ENCODE measurements at places on chromosomes 4 and X. TPM values are rescaled to one million over a fixed set of nuclear protein-coding genes. Genes with fewer than 3 reads are reported as not detected.

FAT1 gene
- 48.3 TPM for total RNA-seq

UCP1 gene
- not detected for total RNA-seq

MAGEB1 gene
- total RNA-seq = not detected

NXF2 gene
- not detected for total RNA-seq

GAGE12J gene
- total RNA-seq = not detected

SPANXB1 gene
- total RNA-seq = not detected

MID2 gene
- total RNA-seq = 13.6 TPM

JAKMIP1 gene
- 1.00 TPM for total RNA-seq

TREX2 gene
- 7.3 TPM for total RNA-seq

DNA sequence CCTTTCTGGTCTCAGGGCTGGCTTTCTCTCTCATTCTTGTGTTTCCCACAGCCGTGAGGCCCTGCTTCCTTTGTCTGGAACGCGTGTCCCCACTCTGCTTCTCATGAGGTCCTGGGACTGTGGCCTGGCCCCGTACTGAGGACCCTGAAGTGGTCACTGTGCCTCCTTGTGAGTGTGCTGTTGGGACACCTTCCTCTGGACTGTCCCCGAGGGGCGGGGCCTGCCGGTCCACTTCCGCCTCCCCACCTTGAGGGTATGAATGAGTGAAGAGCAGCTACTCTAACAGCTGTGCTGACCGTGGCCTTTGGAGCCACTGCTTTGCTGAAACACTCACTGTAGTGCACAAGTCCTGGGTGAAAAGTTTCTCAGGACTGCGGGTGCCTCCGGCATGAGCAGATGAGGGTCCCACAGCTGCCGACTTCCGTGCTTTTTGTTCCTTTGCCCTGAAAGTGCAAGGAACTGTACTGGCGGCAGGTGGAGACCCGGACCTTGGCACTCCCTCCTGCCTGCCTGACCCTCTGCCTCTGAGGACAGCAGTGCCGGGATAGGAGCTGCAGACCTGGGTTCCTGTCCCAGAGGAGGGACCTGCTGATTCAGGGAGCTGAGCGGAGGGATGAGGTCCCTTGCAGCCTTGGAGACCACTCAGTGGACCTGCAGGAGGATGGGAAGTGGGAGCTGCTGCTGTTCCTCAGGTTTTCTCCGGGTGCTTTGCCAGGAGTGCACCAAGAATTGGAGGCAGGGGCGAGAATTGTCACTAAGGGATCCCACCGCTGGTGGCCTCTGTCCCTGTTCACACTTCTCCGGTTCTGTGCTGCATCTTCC, 38.0 kb downstream of the HTT-AS start:
- peak; percentile 60 for DNase-seq

GRCh38 chrX:74325130-74326059, 21.4 kb downstream of the ZCCHC13 start:
- no peak for DNase-seq

DNA sequence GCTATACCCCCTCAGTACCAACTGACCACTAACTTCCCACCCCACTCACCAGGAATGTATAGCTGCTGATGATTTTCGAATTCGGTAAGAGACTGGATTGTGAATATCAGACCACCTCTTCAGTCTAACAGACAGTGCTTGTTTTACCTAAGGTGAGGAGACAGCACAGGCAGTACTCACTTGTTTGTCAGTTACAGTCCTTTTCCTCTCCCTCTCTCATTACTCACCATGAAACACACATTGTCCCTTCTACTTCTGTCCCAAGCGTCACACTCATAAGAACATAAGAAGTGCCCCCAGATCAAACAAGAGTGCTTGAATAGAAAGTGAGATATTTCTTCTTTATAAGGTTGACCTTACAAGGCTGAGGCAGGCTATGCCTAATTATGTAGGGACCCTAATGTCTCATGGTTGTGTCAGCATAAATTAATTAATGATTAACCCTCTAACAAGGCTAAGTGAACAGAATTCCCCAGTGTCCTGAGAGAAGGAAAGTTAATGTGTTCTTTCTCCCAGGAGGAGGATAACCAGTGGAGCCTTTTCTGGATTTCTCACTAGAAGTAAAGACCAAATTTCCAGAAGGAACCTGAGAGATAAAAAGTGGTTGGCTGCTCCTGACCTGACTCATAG, 32.2 kb downstream of the ZCCHC12 start:
- DNase-seq = no peak

DNA sequence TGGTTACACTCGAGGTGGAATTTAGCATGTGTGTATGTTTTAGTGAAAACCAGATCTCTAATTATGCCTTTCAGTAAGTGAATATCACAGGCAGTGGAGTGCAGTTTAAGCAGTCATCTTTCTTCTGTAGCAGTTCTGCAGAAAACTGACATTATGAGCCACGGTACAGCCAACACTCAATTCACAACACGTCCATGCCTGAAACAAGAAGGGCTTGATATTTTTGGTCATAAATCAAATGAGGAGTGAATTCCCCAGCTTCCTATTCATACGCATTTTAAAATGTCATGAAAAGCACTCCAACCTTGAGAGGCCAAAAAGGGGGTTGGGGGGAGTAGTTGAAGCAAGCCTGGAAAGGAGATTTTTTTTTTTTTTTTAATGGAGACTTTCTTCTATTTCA, 316.7 kb downstream of the ARHGAP10 start:
- DNase-seq = no peak

DNA sequence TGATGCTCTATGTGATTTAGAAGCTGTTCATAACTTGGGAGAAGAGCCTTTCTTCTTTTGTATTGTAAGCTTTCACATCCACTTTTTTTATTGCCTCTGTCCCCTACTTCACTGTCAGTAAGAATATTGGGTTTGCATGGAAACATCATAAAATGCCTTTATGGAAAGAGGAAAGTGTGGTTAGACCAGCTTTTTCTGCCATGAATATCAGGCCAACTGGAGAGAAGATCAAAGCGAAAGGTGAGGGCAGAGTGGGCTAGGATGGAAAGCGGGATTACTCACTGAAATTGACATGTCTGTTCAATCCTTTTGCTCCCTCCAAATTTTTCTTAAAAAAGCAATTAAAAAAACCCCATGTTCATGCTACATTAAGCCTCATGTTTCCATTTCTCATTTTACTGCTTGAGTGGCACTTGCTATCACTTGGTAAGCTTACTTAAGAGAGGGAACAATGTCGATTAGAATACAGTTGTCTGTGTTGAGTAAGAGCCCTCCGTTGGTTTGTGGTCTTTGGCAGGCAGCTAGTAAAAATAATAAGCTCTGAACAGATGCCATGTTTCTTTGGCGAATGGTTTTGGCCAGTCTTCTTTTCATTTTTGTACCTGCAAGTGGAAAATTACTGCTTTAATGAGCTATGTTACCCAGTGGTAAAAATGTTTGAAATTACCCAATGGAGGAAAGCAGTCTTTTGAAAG, 35.9 kb downstream of the SUPT20HL1 start:
- DNase-seq = no peak

DNA sequence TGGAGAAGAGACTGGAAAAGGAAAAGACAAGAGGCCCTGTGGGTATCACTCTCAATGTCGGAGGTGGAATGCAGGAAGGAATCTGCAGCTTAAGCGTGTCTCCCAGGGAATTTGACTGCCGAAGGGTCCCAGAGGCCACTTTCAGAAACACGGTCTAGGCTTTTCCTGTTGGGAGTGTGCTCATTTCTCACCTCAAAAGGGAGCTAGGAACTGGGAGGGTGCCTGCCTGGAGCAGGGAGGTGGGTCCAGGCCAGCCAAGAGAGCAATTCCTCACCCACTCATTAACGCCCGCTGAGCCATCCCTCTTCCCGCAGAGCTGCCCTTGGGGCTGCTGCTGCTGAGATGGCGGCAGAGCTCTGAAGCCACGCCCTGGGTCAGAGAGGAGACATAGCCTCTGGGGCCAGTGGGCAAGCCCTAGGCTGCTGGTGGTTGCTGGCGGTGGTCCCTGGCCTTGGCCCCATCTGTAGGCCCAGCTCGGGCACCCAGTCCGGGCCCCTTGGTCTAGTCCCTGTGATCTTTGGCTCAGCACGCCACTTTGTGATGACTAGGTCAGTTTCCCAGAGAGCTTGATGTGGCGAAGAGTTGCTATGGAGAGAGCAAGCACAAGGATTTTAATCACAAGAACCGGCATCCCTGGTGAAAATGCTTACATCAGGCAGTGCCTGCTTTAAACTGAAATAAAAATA, 4.1 kb downstream of the ZNF185 start:
- no peak for DNase-seq

DNA sequence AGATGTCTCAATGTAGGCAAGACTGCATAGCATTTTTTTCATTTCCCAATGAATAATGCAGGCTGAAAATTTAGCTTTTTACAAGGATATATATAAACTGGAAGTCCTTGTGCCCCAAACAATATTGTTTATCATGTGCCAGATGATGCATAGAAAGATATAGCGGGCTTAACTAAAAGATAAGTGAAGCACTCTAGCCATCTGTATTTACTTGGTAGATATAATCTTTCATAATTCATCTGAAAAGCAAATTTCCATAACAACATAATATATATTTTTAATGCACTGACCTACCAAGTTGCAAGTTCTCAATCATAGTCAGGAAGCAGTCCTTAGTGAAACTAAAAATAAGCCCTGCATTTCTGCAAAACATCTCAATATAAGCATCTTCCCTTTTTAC, 653.3 kb downstream of the NLGN4X start:
- no peak for DNase-seq

- DNase-seq = no peak
Observed at GRCh38 chr4:127968586-127968985, 3.4 kb downstream of the ABHD18 start.

DNA sequence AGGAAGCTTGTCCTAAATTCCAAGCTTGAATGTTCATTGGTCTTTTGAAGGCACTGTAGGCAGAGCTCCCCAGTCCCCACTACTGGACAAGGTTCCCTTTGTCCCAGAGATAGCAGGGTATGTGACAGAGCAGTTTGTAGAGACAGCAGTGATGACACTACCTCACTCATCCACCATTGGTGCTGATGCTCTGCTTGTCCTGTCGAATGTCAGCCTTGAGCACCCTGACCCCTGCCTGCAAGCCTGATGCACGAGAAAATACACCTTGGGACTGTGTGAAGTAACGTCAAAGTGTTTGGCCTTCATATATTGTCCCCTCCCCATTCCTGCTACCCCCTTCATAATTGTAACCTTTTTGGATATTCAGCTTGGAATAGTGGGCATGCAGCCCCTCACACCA, 188.9 kb upstream of the EOLA2 start:
- DNase-seq = no peak

- peak; percentile 37 for DNase-seq
Observed at GRCh38 chrX:129540722-129541184, 694 bp downstream of the OCRL start.

DNA sequence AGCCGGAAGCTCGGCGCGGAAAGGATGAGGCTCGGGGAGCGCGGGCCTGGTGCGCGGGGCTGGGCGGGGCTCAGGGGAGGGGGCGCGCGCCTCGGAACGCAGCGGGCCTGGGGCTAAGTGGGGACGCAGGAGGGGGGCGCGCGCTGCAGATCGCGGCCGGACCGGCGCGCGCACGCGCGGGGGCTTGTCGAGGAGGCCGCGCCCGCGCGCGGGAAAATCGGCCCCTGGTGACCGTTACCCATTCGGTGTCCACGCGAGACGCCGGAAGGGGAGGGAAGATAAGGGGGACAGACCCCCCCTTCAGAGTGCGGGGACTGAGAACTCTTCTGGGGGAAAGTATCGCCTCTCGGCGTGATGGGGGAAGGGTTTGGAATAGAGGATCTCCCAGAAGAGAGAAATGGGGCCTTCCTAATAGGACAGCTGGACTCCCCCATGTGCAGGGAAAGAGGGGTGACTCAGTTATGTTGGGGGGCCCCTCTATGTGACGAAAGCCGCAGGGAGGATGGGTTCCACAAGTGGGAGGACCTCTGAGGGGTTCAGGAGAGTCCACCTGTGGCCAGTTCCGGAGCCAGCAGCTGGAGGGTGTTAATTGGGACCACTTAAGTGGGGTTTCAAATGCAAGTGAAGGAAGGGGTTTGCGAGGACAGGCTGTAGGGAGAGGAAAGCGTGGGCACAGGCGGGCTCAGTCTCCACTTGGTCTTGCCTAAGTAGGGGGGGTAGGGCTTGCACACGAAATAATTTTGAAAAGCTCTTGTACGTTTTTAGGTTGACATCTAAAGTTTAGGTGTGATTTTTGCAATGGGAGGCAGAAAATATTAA, 584 bp downstream of the SUV39H1 start:
- DNase-seq = peak; percentile 88

- DNase-seq = no peak
Observed at GRCh38 chrX:23749129-23749528, 6.1 kb upstream of the ACOT9 start.

GRCh38 chr4:14284578-14284977, 657.1 kb upstream of the BOD1L1 start:
- DNase-seq = no peak

- DNase-seq = peak; percentile 64
Observed at GRCh38 chr4:40238700-40239548, 42.1 kb downstream of the RHOH start.

DNA sequence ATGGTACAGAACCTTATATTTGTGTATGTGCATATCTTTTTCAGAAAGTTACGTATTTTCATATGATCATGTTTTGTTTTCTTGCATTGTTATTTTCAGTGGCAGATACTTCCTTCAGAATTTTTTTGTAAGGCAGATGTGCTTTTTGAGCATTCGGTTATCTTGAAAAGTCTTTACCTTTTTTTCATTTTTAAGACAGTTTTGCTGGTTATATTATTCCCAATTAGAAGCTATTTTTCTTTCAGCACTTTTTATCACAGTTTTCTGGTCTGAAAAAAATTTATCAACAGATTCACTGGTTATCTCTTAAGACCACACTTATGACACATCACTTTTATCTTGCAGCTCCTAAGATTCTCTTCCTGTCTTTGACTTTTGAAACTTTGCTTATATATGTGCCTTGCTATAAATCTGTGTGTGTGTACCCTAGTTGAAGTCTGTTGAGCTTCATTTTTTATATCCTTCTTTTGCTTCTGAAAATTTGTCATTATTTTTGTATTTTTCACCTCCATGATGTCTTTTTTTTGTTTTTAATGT, 53.1 kb downstream of the ZNF732 start:
- DNase-seq = no peak

DNA sequence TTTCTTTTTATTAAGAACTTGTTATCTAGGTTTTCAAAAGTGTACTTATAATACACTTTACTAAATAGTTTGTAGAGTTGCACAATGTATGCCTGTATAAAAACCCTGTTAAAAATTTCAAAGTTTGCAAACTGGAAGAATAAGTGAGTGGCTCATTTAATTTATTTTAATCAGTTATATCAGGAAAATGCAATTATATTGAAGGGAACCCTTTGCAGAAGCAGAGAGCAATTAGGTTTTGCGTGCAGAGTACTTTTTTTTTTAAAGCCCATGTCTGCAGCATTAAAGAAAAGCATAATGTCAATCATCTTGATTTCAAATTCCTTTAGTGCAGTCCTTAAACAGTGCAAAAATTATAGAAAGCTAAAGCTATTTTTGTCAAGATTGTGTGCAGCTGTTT, 271.3 kb upstream of the LDB2 start:
- DNase-seq = no peak

DNA sequence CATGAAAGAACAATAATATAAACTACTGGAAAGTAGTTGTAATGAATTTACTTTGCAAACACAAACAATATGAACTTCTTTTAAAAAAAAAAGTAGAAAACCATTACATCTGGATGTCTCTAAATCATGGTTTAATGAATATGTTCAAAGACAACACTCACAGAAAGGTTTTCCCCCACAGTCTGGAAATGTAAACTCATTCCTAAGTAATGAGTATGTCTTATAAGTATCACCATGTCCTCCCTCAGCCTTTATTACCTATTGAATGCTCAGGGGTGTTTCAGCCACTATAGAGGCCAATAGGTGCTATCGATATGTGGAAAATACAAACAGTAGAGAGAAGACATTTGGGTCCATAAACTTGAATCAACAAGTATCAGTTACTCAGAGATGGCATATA, 186.7 kb downstream of the PALLD start:
- DNase-seq = no peak

Data from upper lobe of left lung (tissue), 6 donors.